ENCODE measurements at places on chromosomes 3 and 15. TPM values are rescaled to one million over a fixed set of nuclear protein-coding genes. Genes with fewer than 3 reads are reported as not detected.

The TGM5 gene
- total RNA-seq = 0.32 TPM

The GPR171 gene
- total RNA-seq = 1.3 TPM

The GOLGA8R gene
- total RNA-seq = 5.1 TPM

The TEX55 gene
- not detected for total RNA-seq

The MASP1 gene
- total RNA-seq = 4.3 TPM
